NCI-H748 treated with DMSO at 0.1 percent for 48 hours (cell line): ENCODE measurements at places on chromosomes 3 and 15.

GRCh38 chr15:47473832-47474231 lies 243.5 kb upstream of the SEMA6D start:
- DNase-seq, result no peak

DNA sequence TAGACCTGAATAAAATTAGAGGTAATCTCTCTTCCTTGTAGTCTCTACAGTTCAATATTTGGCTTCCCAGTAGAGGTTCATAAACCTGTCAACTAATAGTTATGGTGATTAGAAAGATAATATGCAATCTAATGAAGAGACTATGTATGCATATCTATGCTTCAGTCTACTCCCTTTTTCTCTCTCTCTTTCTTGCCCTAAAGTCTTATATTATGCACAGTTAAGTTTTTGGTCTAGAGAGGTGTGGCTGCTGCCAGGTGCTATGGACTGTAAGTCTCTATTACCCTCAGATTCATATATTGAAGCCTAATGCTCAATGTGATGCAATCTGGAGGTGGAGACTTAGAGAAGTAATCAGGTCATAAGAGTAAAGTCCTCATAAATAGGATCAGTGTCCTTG lies 413.7 kb downstream of the FGF12 start:
- no peak for DNase-seq

- no peak for DNase-seq
These were observed 5.9 kb downstream of the DPH6 start for GRCh38 chr15:35540021-35540420.

DNA sequence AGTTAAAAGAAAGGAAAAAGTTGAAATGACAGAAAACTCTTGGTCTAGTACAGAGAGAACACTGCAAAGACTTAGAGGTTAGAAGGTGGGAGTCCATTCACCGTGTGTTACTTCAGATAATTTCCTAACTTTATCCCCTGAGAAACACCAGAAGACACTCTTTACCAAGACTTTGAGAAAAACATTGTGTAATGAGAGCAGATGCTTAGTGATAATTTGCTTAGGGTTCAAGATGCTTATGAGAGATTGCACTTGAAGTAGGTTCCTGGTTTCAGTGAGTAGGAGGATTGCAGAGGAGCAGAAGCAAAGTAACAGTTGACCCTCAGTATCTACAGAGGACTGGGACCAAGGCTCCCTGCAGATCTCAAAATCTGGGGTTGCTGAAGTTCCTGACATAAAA lies 594.1 kb downstream of the NR2F2 start:
- no peak for DNase-seq

GRCh38 chr3:158659454-158660237 lies 12.8 kb downstream of the LXN start:
- DNase-seq, result no peak

GRCh38 chr15:82647045-82647834 lies at the start of gene CPEB1:
Gene CPEB1 (minus strand): TSS chr15:82647363. CDS start chr15:82628459, 18,904 bp downstream.
- DNase-seq, result no peak

DNA sequence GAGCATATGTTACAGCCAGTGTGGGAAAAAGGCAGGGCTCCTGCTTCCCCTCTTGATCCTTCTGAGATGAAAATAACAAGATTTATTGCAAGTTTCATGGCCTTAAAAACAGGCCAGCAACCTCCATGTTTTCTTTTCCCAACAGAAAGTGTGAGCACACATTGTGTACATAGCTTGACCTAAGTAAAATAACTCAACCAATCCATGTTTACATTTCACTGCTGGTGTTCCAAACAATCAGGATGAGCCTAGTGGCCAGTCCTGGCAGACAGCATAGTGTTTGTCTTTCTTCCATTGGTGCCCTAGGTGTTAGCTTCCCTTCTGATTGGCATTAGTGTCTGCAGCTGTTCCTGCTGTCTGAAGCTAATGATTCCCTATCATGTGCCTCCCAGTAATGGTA lies 847.7 kb downstream of the EPHA3 start:
- DNase-seq, result peak; percentile 77

GRCh38 chr3:152474585-152474984 lies 205.9 kb downstream of the MBNL1 start:
- peak; percentile 15 for DNase-seq

DNA sequence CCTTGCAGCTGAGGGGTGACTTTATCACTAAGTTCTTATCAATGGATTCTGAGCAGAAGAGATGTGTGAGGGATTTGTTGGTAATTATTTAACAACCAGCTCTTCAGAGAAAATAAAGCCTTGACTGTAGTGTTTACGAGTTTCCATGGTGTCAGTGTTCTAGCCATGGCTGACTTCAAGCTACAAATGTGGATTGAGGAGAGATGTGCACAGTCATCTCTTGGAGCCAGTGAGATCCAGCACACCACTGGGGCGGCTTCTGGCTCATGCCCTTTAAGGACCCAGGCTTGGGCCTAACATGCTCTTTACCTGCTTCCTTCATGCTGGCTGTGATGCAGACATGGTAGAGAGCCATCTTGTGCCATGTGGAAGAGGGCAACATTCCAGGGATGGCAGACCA lies 145.6 kb upstream of the MRPS22 start:
- DNase-seq, result no peak

- DNase-seq, result no peak
These were observed 336.7 kb upstream of the ZNF717 start for GRCh38 chr3:76122007-76122406.

GRCh38 chr3:126340081-126340511 lies 17.1 kb downstream of the KLF15 start:
- no peak for DNase-seq

GRCh38 chr3:133383175-133383574 lies 16.7 kb upstream of the BFSP2 start:
- no peak for DNase-seq

DNA sequence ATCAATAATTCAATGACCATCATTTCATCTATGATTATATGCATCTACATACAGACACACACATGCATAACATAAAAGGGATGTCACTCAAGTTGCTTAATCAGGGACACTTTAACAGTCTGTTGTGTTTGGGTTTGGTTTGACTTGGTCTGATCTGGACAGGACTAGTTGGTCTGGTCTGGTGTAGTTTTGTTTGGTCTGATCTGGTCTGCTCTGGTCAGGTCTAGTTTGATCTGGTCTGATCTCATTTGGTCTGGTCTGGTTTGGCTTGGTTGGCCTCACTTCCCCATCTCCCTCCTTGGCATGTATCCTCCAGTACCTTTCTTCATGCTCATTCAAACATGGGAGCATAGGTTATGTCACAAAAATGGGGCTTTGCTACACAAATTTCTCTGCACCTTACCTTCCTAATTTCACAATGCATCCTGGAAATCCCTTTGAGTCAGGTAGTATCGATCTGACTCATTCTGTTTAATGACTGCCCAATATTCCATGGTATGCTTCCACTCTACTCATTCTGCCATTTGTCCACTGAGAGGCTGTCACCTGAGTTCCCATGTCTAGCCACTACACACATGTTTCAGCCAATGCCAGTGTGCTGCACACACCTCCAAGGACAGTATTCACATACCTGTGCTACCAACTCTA lies 73.0 kb upstream of the TPM1 start:
- no peak for DNase-seq

- DNase-seq, result no peak
These were observed 15.0 kb downstream of the MBNL1 start for GRCh38 chr3:152283492-152284381.

DNA sequence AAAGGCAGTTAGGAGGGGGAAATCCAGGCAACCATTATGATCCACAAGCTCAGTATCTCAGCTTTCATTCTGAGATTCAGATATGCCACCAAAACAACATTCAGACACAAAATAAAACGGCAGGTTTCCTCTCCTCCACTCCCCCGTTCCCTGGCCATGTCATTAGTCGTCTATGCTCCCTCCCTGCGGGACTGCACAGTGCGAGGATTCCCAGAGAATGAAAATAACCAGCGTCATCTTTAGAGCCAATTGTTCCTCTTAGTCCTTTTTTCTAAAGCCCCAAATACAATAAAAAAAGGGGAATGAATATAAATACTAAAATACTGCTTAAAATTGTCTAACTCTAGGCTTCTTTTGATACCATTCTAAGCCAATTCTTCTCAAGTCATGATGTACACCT lies 7.8 kb upstream of the SLCO3A1 start:
- DNase-seq, result no peak

DNA sequence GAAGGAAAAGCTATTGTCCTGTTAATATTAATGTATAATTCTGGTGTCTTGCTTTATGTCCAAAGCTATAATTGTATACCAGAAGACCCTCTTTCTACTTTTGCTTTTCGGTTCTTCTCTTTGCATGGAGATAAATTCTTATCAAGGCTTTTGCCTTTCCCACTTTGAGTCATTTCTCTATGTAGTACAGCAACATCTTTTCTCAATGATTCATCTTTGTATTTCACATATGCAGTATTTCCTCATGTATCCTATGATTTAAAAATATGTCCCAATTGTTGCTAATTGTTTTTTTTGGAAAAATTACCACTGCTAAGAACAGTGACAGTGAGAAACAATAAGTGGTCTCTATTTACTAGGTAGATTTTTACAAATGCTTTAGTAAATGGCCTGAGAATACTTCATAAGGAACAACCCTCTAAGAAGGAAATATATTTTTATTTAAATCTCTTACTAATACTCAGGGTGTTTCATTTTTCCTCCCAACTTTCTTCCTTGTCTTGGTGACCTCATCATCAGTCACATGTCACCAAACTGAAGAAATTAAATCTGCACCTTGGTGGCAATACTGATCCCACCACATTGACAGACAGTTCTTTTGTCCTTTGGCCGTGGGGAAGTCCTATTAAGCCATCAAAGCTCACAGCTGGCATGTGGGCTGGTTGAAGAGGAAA lies 290.6 kb downstream of the SATB1 start:
- no peak for DNase-seq

DNA sequence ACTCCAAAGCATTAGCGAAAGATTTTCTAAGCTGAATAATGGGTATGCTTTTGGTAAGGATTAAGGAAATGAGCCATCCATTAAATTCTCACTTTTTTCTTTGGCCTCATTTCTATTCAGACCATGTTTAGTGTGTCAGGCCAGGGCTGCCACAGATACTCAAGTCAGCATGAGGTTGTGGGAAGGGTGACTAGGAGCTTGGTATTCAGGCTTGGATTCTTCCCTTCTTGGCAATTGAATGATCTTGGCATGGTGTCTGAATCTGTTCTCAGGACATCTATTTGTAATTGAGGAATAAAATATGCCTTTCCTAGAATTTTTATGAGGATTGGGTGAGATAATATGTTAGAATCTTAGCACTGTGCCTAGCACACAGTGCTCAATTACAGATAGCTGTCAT lies 11.2 kb downstream of the CCNB2 start:
- no peak for DNase-seq

DNA sequence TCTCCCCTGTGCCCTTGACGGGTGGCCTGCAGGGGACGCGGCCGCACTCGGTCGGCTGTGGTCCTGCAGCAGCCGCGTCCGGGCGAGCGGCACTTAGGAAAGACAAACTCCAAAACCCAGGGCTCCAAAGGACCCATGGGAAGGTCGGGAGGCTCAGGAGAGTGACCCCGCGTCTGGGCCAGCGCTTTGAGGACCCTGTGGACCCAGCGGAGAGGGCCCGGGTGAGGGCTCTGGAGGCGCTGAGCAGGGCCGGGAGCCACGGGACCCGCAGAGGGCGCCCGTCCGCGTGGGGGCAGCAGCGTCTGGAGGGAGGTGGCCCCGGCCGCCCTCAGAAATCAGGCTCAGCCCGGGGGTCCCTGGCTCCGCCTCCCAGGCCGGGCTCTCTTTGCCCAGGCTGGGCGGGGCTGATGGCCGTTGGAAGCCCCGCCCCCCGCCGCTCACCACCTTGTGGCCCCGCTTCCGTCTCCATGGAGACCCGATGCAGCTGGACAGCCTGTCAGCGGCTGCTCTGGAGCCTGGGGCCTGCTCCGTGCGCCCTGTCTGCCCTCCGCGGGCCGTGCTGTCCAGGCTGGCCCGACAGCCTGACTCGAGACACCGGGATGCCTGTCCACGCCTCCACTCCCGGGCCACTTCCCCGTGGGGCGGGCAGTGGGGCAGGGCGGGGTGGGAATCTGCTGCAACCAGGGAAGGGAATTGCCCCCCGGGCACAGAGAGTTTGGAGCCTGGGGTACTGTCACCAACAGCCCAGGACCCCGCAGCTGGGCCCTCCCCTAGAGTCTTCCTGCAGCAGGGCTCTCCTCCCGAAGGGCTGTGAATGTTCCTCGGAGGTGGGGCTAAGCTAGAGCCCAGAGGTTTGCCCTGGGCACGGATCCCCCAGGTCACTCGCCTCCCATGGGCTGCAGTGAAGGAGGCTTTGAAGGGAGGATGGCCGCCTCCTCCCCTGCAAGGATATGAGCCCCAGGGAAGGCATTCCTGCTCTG lies 34.8 kb upstream of the RPL32 start:
- DNase-seq, result no peak

DNA sequence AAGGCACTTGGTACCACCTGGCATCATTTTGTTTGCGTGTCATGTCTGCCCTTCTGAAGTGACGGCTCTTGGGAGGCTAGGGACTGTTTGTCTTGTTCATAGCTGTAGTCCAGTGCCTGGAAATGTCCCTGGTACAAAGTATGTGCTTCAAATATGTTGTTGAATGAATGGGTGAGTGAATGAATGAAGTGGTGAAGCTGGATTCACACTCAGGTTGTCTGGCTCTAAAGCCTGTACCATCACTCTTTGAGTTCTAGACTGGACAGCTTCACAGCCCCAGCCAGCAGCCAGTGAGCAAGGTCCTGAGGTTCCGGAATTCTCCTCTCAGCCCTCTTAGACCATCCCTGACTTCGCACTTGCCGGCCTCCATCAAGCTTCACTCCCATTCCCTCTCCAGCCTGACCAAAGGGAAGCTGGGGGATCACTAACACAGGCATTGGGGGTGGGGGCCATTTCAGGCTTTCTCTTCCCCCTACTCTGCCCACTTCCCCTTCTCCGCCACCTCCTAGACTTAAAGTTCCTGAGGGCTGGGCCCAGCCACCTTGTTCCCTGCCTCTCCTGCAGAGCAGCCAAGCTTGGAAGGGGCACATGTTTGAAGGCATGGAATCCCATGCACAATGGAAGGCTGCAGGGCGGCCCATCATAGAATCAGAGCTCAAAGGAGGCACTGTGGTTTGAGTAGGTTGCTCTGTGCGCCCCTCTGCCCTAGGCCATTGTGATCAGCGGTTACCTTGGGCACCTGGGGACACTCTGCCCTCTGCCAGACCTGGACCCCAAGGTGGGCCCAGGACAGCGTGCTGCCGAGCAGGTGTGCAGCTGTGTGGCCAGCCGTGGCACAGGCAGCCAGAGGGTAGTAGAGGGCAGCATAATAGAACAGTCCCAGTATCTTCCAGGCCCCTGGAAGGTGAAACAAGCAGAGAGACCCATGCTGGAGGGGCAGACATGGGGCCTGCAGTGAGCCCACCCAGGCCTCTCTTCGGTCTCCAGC lies 7.7 kb downstream of the STRA6 start:
- no peak for DNase-seq

GRCh38 chr15:36798794-36799193 lies 219.4 kb downstream of the CDIN1 start:
- no peak for DNase-seq

- no peak for DNase-seq
These were observed 12.9 kb downstream of the LRRC2 start for GRCh38 chr3:46553154-46553553.
